ENCODE measurements at places on chromosomes 7 and 10.

DNA sequence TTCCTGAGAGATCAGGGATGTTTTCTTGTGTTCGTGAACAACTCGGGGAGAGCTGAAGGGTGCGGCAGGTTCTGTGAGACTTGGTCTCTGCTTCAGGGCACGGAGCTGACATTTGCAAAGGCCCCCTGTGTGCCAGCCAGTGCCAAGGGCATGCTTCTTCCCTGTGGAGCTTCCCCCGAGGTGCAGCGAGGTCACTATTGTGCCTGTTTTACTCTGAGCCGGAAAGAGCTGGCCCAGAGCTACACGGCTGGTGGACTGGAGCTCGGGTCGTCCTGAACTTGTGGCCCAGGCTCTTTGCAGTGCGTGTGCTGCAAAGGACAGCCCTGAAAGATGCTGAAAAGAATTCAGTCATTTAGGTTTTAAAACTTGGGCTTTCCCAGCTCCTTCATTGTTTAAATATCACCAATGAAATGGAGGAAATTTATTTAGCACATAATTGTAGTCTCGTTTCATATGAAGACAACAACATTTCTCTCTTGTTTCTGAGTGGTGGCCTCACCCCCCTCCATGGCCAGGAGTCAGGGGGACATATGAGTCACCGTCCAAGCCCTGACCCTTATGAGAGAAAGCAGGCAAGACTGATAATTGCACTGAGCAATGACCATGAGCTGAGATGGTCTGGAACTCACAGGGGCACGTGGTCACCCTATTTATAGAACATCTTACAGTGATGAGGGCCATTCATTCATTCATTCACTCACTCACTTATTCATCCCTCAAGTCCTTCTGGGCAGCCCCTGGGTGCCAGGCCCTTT, 102.6 kb downstream of the PTPRE start:
- no peak for DNase-seq

DNA sequence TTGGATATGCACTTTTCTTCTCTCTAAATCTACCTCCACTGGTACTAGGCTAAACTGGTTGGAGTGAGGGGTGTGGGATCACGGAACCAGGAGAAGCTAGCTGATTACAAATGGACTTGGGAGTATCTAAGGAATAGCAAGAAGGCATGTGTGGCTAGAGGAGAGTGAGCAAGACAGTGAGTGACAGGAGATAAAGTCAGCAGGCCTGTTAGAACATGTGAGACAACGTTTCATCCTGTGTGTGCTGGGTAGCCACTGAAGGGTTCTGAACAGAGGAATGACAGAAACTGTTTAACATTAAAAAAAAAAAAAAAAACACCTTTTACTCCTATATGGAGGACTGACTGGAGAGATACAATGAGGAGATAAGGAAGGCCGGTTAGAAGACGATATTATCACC, 51.7 kb downstream of the ZNF438 start:
- no peak for DNase-seq

DNA sequence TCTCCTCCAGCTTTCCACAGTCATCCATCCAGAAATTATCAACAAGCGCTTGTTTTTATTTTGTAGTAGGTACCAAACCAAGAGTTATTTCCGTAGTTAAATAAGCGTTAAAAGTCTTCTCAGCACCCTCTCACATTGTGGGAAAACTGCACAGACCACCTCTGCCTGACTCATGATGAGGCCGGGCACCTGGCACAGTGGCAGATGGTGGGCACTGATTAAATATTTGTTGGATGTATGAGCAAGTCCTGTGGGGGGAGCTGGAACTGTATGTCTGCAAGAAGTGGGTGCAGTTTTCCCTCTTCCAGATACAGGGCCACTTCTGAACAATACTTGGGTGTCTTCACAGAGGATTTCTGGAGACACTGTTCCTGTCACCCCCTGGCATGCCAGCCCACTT, 5.3 kb upstream of the REPIN1 start:
- peak; percentile 80 for DNase-seq

DNA sequence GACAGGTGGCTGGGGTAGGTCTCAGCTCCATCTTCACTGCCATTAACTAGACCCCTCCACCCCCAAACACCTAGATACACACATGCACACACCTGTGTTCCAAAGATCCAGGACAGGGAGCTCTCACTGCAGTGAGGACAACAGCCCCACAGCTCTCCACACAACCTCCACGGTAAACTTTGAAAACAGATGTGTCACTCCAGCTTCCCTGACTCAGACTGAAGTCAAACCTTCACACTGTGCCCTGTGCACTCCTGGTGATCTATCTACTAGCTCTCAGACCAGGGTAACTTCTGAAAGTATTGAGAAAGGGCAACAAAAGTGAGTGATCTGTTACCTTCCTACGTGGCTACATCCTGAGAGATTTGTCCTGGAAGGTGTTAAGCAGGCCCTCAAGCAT, 519.8 kb downstream of the XPNPEP1 start:
- no peak for DNase-seq

DNA sequence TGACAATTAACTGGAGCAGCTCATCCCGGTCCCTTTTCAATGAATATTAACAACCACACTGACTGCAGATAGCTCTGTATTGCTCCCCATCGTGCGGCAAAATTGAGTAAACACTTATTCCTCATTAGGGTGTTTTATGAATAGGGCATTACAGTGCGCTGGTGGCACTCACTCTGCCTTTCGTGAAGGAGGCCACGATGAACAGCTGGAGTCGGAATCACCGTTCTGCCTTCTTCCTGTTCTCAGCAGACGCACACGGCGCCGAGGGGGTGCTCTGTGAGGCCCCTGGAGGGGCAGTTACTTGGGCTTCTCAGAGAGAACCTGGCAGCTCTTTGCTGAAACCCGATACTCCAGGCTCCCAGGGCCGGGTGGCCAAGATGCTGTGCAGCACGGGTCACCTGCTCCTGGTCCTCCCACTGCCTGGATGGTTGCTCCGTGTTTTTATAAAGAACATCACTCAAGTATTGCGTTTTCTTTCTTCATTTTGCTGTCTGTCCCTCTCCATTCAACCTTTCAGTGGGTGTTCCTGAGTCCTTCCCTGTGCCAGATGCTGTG, 241.9 kb downstream of the GLRX3 start:
- DNase-seq: no peak

DNA sequence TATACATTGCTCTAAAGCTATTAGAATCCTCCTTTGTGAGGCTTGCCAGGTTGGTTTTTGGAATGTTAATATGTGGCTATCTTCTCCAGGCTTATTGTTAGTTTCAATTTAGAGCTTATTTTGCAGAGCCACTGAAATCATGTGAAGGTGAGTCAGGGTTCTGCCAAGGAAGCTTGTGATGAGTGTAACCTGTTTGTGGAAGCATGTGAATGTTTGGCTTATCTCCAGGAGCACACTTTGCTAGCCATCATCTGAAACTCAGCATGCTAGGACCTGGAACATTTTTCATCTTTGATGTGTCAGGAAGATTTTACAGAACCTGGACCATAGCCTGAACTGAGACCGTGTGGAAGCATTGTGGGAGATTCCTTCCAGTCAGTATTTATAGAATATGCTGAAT, 197.3 kb downstream of the PPP1R9A start:
- DNase-seq: no peak

- DNase-seq: no peak
Measured at GRCh38 chr7:954330-955238, at the start of gene ADAP1. ADAP1 (minus strand) TSS chr7:954680; CDS start chr7:954477, 203 bp downstream.

- no peak for DNase-seq
Measured at GRCh38 chr10:101011517-101012423, 12.2 kb downstream of the LZTS2 start.

- no peak for DNase-seq
Measured at GRCh38 chr7:92295391-92295790, 49.6 kb downstream of the ANKIB1 start.

- DNase-seq: no peak
Measured at GRCh38 chr7:84009051-84009450, 185.5 kb downstream of the SEMA3A start.

GRCh38 chr10:115857856-115858255, 415.1 kb downstream of the GFRA1 start:
- no peak for DNase-seq

GRCh38 chr10:64379898-64380297, 858.7 kb downstream of the REEP3 start:
- DNase-seq: no peak

- DNase-seq: no peak
Measured at GRCh38 chr10:1546431-1547110, 190.8 kb downstream of the ADARB2 start.

GRCh38 chr7:131455546-131455945, 100.9 kb downstream of the PODXL start:
- no peak for DNase-seq

DNA sequence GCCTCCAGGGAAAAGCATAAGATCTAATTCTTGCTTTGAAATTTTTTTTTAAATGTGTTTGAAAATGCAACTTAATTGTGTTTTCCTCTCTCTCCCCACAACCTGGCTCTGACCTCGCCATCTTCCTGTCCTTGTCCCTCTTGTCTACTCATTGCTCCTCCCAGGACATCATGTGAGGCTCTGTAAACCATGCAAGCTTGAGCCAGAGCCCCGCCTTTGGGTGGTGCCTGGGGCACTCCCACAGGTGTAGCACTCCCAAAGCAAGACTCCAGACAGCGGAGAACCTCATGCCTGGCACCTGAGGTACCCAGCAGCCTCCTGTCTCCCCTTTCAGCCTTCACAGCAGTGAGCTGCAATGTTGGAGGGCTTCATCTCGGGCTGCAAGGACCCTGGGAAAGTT, 9.8 kb upstream of the CDHR1 start:
- DNase-seq: no peak

DNA sequence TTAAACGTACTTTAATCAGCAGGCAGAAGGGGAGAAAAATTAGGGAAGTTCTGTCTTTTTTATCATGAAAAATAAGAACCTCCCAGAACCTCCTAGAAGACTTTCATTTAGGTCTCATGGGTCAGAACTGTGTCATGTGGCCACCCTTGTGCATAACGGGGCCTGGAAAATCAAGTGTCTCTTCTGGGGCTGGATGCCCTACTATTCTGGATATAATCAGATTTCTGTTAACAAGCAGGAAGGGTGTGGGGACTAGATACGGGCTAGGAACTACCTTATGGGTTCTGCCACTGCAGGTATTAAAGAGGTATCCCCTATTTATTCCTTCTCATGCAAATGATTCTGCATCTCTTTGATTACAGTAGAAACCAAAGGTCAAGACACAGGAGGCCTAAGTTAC, 14.1 kb downstream of the LANCL2 start:
- no peak for DNase-seq

DNA sequence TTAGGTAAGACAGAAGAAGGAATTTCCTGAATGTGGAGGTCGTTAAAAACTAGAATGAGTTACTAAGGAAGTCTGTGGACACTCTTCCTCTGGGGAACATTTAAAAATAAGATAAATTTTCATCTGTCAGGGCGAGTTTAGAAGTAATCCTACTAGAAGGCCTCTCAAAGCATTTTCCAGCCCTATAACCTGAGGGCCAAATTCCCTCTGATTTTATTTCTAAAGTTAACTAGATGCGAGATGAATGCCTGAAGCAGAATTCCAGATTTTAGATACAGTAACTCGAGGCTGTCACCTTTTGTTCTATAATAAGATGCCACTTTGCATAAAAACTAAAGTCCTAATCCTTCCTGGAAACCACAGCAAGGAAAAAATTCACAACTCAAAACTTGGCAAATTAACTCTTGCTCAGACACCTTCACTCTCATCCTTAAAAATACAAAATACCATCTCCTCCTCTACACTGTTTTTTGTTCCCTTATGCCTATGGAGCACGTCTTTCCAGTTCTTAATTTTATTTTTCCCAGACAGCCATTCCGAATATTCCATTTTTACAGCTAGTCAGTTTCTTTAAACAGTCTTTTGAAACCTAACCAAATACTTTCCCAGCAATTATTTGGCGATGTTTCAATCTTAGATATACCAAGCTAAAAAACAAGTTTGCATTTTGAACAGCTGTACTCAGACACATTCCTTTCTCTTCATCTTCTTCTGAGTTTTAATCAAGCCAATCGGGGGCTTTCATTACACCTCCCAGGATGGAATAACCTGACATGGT, 420.7 kb upstream of the NFE2L3 start:
- no peak for DNase-seq

GRCh38 chr7:40447345-40447744, 312.5 kb downstream of the SUGCT start:
- no peak for DNase-seq

DNA sequence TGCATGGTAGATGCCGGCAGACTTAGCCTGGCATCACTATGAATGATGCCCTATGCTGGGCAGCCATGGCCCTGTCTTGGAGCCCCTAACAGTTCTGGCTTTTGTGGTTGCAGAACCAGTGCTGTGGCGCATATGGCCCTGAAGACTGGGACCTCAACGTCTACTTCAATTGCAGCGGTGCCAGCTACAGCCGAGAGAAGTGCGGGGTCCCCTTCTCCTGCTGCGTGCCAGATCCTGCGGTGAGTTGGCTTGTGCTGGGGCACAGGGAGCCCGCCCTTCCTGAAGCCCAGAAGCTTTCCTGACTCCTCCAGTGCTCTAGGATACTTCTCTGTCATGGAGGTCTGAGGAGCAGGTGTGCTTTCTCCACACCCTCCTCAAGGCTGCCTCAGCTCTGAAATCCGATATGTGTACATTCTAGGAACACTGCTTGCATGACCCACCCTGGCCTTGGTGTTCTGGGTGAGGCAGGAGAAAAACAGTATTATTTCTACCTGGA, 25.6 kb upstream of the SH2D4B start:
- DNase-seq: no peak

Measured in NCI-H1694 treated with DMSO at 0.1 percent for 48 hours (cell line).